ENCODE measurements at places on chromosomes 16 and 17. TPM values are rescaled to one million over a fixed set of nuclear protein-coding genes. Genes with fewer than 3 reads are reported as not detected.
A peak's percentile ranks its signal among the peaks of the same experiment; 100 is the strongest.

GRCh38 chr17:56863974-56864373, 30.0 kb downstream of the DGKE start:
- H3K27me3 ChIP-seq: no peaks in the 10 kb centered on the region
- H3K36me3 ChIP-seq: no peaks in the 10 kb centered on the region
- DNase-seq: peak; percentile 18
- H3K4me3 ChIP-seq: no peak overlapping the region

GRCh38 chr17:16155536-16155935, 59.8 kb downstream of the NCOR1 start:
- H3K27me3 ChIP-seq: no peaks in the 10 kb centered on the region
- no peaks in the 10 kb centered on the region for H3K36me3 ChIP-seq
- H3K27ac ChIP-seq: no peak overlapping the region
- H3K4me3 ChIP-seq: no peak overlapping the region
- no peak for DNase-seq

- H3K36me3 ChIP-seq: no peaks in the 10 kb centered on the region
- no peak overlapping the region for H3K4me3 ChIP-seq
- peak; percentile 34 for DNase-seq
- H3K4me1 ChIP-seq: no peaks in the 10 kb centered on the region
- H3K27ac ChIP-seq: no peak overlapping the region
- peaks cover 24% of the 10 kb centered on the region for H3K27me3 ChIP-seq
Observed at GRCh38 chr17:58176200-58176599, 9.4 kb downstream of the OR4D2 start.

DNA sequence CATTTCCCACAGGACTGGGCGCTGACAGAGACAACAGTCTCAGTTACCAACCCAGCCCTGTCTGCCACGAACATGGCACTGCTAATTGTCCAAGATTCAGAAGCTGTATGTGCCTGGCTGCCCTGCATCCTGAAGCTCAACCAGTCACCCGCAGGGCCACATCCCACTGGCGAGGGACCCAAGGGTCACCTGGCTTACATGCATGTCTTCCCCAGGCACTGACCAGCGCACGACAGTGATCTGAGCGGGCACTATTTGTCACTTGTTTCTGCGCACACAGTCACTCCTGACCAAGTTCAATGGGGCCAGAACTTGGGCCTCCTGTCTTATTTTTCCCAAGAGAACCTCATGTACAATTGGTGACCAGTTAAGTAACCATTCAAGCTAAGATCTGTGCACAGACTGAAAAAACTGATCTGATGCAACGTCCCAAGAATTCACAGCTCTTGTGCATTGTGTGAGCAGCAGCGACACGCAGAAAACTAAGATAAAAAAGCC, 13.1 kb downstream of the USP7 start:
- no peaks in the 10 kb centered on the region for H3K27me3 ChIP-seq
- H3K4me1 ChIP-seq: peaks cover 29% of the 10 kb centered on the region
- H3K27ac ChIP-seq: no peak overlapping the region
- DNase-seq: no peak
- no peak overlapping the region for H3K4me3 ChIP-seq

GRCh38 chr17:65785109-65785508, 223.7 kb upstream of the AXIN2 start:
- no peaks in the 10 kb centered on the region for H3K36me3 ChIP-seq
- no peak overlapping the region for H3K27ac ChIP-seq
- no peak for DNase-seq
- H3K27me3 ChIP-seq: no peaks in the 10 kb centered on the region
- no peaks in the 10 kb centered on the region for H3K4me1 ChIP-seq

- H3K27ac ChIP-seq: no peak overlapping the region
- DNase-seq: no peak
- no peaks in the 10 kb centered on the region for H3K27me3 ChIP-seq
- H3K36me3 ChIP-seq: no peaks in the 10 kb centered on the region
- H3K4me3 ChIP-seq: no peak overlapping the region
- no peaks in the 10 kb centered on the region for H3K4me1 ChIP-seq
Observed at GRCh38 chr17:82392941-82393340, 21.4 kb downstream of the UTS2R start.

EPN3 gene
- total RNA-seq: 0.24 TPM

TBC1D24 gene
- total RNA-seq: 8.2 TPM

COPZ2 gene
- total RNA-seq: 0.30 TPM

ARL2BP gene
- 41.5 TPM for total RNA-seq

DNA sequence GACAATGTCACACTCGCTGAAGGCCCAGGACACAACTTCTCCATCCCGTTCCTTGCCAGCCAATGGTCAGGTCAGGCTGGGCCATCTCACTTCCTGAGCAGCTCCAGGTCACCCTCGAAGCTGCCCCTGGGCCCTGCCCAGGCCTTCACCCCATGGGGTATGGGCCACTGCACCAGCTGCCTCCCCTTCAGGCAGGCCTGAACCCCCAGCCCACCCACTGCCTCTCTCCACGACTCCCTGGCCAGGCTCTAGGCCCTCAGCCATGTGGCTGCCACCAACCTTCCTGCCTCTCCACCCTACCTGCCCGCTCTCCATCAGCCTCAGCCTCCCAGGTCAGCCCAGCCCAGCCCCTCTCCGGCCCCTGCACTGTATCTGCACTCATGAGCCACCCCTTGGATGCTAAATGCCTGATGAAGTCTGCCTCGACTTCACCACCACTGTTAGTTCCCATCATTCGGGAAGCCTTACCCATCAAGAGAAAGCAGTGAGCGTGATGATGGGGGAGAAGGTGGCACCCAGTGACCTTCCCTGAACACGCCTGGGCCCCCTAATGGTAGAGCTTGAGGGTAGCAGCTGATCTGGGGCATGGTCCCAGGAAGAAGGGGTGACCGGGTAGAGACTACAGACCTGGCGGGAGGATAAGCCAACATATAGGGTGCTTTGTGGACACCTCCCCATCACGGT, 30.9 kb upstream of the C16orf95 start:
- H3K4me3 ChIP-seq: no peak overlapping the region
- no peaks in the 10 kb centered on the region for H3K27me3 ChIP-seq
- no peak for DNase-seq

KRT31 gene
- not detected for total RNA-seq

All from neural progenitor cell (in vitro differentiated cells).